Activated B cell treated with CpG ODN at 0.5 μM for 24 hours (primary cell): ENCODE measurements at places on chromosomes 3 and 15. TPM values are rescaled to one million over a fixed set of nuclear protein-coding genes. Genes with fewer than 3 reads are reported as not detected.

DNA sequence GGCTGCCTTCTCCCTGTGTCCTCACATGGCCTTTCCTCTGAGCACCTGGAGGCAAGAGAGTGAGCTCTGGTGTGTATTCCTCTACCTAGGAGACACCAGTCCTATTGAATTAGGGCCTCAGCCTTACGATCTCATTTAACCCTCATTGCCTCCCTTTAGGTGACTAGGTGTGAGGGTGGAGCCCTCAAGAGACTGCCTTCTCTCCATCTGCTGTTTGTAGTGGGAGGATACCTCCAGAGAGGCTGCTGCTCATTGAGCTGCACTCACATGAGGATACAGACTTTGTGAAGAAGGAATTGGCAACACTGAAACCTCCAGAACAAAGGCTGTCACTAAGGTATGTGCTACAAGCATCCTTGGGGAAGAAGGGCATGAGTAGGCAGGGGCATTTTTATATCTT, at the start of gene CCR8:
CCR8 (plus strand) TSS at position 217 of the 400 bp plus-strand sequence. CDS start 2,623 bp downstream, outside the sequence.
- peaks cover 15% of the 10 kb centered on the region for H3K4me1 ChIP-seq
- no peak within 1 kb of the TSS for H3K27ac ChIP-seq
- DNase-seq: no peak
- no peaks in the 10 kb centered on the region for H3K27me3 ChIP-seq

DNA sequence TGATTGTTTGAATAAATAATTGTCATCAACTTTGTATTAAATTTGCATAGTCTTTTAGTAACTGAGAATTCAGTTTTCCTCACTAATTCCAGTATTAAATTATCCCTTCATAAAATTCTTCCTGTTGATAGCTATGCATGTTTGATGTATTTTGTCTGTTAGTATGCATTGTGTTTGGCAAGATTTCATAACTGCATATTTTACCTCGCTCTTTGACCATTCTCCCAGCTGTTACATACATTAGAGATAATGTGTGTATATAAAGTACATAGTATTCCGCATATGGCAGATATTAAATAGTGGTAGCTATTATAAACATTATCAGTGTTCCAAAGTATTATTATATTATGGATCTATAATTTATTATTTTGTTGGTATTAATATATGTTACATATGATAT, 10.6 kb upstream of the NFKBIZ start:
- no peak for DNase-seq
- no peak overlapping the region for H3K4me3 ChIP-seq
- H3K27me3 ChIP-seq: no peaks in the 10 kb centered on the region

DNA sequence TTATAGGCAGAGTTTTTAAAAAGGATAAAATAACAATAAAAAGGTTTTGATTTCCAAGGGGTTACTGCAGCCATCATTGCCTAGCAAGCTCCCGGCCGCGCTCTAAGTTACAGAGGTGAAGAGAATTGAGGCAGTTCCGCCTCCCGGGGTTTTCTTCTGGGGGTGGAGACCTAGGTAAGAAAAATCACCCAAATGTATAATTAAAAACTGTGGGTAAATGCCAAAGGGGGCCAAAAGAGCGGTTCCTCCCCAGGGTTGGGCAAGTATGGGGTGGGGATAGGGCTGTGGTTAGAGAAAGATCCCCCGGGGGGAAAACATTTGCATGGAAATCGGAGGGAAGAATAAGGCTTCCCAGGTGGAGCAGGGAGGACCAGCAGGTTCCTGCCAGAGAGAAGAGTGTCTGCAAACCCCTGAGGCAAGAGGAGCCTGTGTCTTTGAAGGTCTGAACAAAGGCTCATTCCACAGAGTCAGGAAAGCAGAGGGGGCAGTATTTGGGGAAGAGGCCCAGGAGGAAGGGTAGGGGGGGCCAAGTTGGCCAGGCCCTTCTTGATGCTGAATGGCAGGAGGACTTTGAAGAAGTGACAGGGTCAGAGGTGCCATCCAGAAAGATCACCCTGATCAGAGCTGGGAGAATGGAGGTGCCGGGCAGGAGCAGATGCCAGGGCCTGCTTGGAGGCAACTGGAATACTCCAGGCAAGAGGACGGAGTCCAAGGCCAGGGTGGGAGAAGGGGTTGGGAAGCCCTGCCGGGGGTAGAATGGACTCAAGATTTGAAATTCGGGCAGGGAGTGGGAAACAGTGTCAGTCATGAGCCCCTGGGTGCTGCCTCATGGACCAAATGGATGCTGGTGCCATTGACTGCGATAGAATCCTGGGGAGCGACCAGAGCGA, 152.9 kb upstream of the RGMA start:
- H3K4me1 ChIP-seq: no peaks in the 10 kb centered on the region
- H3K36me3 ChIP-seq: no peaks in the 10 kb centered on the region

DNA sequence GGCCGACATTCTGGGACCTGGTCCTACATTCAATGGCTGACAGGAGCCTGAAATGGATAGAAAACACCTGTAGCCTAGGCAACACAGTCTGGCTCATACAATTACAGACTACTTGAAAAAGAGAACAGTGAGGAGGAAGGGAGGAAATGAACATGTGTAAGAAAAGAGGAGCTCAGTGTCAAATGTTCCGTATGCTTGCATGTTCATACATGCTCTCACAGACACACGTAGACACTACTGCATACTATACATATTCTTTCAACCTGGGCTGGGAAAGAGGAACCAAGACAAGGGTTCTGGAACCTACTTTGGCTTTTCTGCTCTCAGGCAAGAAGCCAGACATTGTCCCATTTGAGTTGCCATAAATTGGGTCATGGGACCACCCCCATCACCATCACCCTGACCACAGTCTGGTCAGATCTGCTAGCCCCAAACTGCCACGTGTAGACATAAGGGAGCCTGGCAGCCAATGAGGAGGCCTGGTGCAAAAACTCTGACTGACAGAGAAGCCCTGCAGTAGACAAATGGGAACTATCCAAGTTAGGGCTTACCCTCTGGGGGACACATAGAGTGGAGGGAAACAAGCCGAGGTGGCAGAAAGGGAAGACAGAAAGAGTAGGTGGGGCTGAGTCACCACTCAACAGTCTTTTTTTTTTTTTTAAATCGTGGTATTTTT, 310.0 kb downstream of the SHQ1 start:
- peak overlapping the region; percentile 8 for H3K27ac ChIP-seq
- H3K4me3 ChIP-seq: no peak overlapping the region
- H3K36me3 ChIP-seq: no peaks in the 10 kb centered on the region
- DNase-seq: no peak
- H3K4me1 ChIP-seq: peaks cover 22% of the 10 kb centered on the region

DNA sequence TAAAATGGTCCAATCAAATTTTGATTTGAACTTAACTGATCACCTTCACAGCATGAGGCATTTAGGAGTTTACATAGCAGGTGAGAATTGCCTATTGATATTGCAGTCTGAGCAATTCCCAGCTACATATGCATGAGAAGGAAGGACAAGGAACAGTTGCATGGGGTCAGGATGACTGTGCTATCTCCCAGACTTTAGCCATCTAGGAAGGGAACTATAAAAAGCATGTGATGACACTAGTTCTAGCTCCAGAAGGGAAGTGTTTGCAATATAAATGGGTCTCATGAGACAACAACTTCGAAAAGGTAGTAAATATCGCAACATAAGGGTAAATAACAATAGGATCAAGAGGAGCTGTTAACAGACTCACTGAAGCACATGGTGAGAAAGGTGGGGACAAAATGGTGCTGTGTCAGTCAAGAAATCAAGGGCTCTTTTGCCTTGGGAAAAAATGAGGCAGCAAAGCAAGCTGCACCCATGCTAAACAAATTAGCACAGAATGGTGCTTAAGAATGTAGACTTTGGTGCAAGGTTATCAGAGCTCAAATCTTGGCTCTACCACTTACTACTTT, 90.4 kb upstream of the SLC2A2 start:
- DNase-seq: no peak
- H3K36me3 ChIP-seq: no peaks in the 10 kb centered on the region
- H3K4me3 ChIP-seq: no peak overlapping the region
- H3K27me3 ChIP-seq: no peaks in the 10 kb centered on the region

DNA sequence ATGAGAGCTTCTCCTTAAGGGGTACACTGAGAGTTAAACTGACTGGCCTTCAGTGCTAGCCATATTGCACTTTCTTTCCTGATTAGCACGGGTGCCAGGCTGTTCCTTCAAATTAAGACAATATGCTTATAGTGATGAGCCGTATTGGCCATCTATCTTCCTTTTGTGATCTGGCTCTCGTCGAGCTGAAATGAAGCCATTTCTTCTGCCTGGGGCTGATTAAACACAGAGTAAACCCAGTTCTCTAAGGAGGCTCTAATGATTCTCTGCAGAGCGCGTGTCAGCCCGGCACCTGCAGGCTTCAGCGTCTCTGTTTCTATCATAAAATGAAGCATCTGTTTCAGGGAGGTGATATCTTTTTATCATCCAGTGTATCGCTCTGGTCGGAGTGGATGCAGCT, 107.5 kb upstream of the NR2F2 start:
- no peaks in the 10 kb centered on the region for H3K27me3 ChIP-seq
- H3K36me3 ChIP-seq: no peaks in the 10 kb centered on the region
- H3K4me3 ChIP-seq: no peak overlapping the region
- no peak overlapping the region for H3K27ac ChIP-seq

The CNTN4 gene
- 0.05 TPM in 1 of 2 replicates, not detected in the other for total RNA-seq

DNA sequence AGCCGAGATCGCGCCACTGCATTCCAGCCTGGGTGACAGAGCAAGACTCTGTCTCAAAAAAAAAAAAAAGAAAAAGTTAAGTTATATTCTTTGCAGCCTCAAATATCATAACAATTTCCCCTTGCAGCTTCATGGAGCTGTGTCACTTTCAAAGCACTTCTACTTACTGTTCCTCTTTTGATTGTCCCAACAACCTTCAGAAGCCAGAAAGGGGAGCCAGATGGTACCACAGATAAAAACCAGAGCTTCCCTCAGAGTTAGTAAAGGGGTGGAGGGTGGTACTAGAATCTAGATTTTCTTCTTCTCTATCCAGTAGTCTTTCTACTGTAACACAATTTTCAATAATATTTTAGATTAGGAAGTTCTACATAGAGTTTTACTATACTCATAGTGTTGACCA, 188.8 kb downstream of the TAFA4 start:
- H3K4me3 ChIP-seq: no peak overlapping the region
- H3K27me3 ChIP-seq: no peaks in the 10 kb centered on the region
- DNase-seq: no peak
- H3K4me1 ChIP-seq: no peaks in the 10 kb centered on the region
- H3K36me3 ChIP-seq: no peaks in the 10 kb centered on the region
- no peak overlapping the region for H3K27ac ChIP-seq

- no peaks in the 10 kb centered on the region for H3K4me1 ChIP-seq
- peaks cover 7% of the 10 kb centered on the region for H3K36me3 ChIP-seq
- no peak for DNase-seq
- H3K27ac ChIP-seq: no peak overlapping the region
- no peak overlapping the region for H3K4me3 ChIP-seq
- H3K27me3 ChIP-seq: no peaks in the 10 kb centered on the region
Observed at GRCh38 chr15:79394231-79394630, 37.9 kb upstream of the MINAR1 start.

GRCh38 chr3:20442846-20443245, 256.8 kb upstream of the SGO1 start:
- H3K27ac ChIP-seq: no peak overlapping the region
- no peaks in the 10 kb centered on the region for H3K4me1 ChIP-seq
- H3K27me3 ChIP-seq: no peaks in the 10 kb centered on the region
- H3K36me3 ChIP-seq: no peaks in the 10 kb centered on the region
- DNase-seq: no peak

DNA sequence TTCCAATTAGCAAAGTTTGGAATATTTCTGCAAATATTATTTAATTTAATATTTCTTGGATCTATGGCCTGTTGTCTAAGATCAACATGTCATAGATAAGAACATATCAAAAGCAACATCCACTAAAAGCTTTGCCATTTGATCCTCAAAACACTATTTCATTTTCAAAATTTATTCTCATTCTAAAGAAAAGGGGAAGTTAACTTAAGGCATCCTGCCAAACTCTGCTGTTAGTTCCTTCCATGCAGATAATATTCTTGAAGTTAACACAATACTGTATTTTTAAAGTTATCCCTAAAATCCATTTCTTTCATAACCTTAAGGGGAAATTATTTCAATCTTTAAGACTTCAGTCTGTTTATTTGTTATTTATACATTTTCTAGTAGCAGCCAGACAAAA, 28.2 kb upstream of the GBE1 start:
- DNase-seq: no peak
- H3K27ac ChIP-seq: no peak overlapping the region
- peaks cover 6% of the 10 kb centered on the region for H3K4me1 ChIP-seq
- H3K27me3 ChIP-seq: no peaks in the 10 kb centered on the region

The RETNLB gene
- not detected in 2 replicates for total RNA-seq

The DPPA4 gene
- 4.0 and 5.0 TPM in 2 replicates for total RNA-seq

- no peak overlapping the region for H3K27ac ChIP-seq
- no peak for DNase-seq
- no peaks in the 10 kb centered on the region for H3K4me1 ChIP-seq
- no peak overlapping the region for H3K4me3 ChIP-seq
- H3K27me3 ChIP-seq: no peaks in the 10 kb centered on the region
- no peaks in the 10 kb centered on the region for H3K36me3 ChIP-seq
Observed at GRCh38 chr15:94858449-94858848, 627.1 kb downstream of the MCTP2 start.

DNA sequence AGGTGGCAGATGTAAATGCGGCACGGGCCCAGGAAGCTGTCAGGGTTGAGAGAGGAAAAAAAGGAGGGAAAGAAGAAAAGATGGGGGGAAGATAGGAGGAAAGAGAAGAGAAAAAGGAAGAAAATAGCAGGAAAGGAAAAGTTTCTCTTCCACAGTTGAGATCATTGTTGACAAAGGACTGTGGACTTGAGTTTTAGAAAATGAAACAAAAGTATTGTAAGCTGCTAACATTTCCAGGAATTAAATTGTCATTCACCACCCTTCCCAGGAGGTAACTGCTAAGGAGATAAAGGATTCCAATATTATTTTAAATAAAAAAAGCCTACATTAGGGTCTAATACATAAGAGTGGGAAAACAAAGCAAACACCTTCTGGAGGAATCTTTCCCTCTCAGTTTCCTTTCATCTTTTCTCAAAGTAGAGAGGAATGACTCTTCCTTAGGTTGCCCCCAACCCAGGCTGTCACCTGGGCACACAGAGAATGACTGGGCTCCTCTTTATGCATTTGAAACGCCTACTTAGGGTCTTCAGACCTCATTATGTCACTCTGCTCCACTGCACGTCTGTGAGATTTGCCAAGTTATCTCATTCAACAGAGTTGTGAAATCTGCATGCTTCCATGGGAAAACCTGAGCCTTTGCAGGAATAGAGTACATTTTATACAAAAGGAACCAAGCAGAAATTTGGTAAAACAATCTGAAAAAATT, 194.0 kb downstream of the TNIK start:
- H3K27ac ChIP-seq: no peak overlapping the region
- peaks cover 5% of the 10 kb centered on the region for H3K4me1 ChIP-seq
- H3K4me3 ChIP-seq: no peak overlapping the region
- DNase-seq: no peak
- H3K27me3 ChIP-seq: no peaks in the 10 kb centered on the region
- H3K36me3 ChIP-seq: no peaks in the 10 kb centered on the region

GRCh38 chr15:101138913-101139880, 112.7 kb downstream of the CHSY1 start:
- peaks cover 52% of the 10 kb centered on the region for H3K4me1 ChIP-seq
- DNase-seq: no peak
- H3K36me3 ChIP-seq: no peaks in the 10 kb centered on the region
